ENCODE measurements at places on chromosomes 5 and 9. TPM values are rescaled to one million over a fixed set of nuclear protein-coding genes. Genes with fewer than 3 reads are reported as not detected.

Gene CYFIP2
- polyA plus RNA-seq, result 28.5 TPM

Gene IFNA21
- not detected for polyA plus RNA-seq

Gene FAM169A
- 0.25 TPM for polyA plus RNA-seq

DNA sequence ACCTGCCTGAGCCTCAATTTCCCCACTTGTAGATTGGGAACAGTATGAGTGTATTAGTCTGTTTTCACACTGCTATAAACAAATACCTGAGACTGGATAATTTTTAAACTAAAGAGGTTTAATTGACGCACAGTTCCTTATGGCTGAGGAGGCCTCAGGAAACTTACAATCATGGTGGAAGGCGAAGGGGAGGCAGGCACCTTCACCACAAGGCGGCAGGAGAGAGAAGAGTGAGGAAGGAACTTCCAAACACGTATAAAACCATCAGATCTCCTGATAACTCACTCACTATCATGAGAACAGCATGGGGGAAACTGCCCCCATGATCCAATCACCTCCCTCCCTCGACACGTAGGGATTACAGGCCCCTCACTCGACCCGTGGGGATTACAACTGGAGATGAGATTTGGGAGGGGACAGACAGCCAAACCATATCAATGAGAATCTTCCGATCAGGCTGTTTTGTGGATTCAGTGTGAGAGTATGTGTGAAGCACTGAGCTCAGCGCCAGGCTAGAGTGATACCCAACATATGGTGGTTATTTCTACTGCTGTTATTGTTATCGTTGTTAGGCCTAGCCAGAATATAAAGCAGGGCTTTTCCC, 14.6 kb upstream of the LMX1B start:
- no peak overlapping the region for H3K4me3 ChIP-seq
- DNase-seq, result no peak
- no peaks in the 10 kb centered on the region for H3K36me3 ChIP-seq

GRCh38 chr5:95878417-95879323, 56.1 kb upstream of the GLRX start:
- H3K36me3 ChIP-seq, result no peaks in the 10 kb centered on the region
- H3K27ac ChIP-seq, result no peak overlapping the region
- H3K27me3 ChIP-seq, result no peaks in the 10 kb centered on the region

DNA sequence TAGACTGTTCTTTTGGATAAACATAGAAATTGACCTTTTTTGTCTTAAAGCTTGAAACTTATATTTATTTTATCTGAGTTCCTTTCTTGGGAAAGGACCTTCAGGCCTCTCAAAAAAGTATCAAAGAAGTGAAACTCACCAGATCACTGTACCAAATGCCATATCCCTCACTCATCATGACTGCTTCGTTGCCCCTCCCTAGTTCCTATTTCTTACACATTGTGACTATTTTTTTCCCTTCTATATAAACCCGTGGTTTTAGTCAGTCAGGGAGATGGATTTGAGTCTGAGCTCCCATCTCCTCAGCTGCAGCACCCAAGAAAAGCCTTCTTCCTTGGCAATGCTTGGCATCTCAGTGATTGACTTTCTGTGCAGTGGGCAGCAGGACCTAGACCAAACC, 129.4 kb downstream of the LPAR1 start:
- H3K27ac ChIP-seq, result no peak overlapping the region
- no peak for DNase-seq
- H3K36me3 ChIP-seq, result no peaks in the 10 kb centered on the region
- no peaks in the 10 kb centered on the region for H3K27me3 ChIP-seq
- no peak overlapping the region for H3K4me3 ChIP-seq
- H3K4me1 ChIP-seq, result no peaks in the 10 kb centered on the region

DNA sequence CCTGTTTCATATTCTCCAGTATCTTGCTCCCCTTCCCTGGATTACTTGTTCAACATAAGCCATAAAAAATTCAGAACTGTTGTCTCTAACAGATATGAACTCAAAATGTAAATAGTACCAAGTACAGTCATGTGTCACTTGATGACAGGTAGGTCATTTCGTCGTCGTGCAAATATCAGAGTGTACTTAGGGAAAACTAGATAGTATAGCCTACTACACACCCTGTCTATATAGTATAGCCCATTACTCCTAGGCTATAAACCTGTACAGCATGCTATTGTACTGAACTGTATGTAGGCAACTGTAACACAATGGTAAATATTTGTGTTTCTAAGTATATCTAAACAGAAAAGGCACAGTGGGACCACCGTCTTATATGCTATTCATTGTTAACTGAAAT, 39.1 kb downstream of the SMIM15 start:
- H3K4me3 ChIP-seq, result no peak overlapping the region
- H3K4me1 ChIP-seq, result no peaks in the 10 kb centered on the region
- H3K27me3 ChIP-seq, result no peaks in the 10 kb centered on the region
- H3K27ac ChIP-seq, result no peak overlapping the region
- H3K36me3 ChIP-seq, result no peaks in the 10 kb centered on the region

- no peak overlapping the region for H3K4me3 ChIP-seq
- no peak overlapping the region for H3K27ac ChIP-seq
- no peaks in the 10 kb centered on the region for H3K27me3 ChIP-seq
- no peaks in the 10 kb centered on the region for H3K4me1 ChIP-seq
- H3K36me3 ChIP-seq, result no peaks in the 10 kb centered on the region
- no peak for DNase-seq
These were observed 38.4 kb downstream of the ZFAND5 start for GRCh38 chr9:72326641-72327040.

- H3K4me3 ChIP-seq, result no peak overlapping the region
- H3K27ac ChIP-seq, result no peak overlapping the region
- no peak for DNase-seq
These were observed 229.7 kb downstream of the MRPS30 start for GRCh38 chr5:45038366-45038987.

GRCh38 chr5:18534119-18534518, 899.9 kb downstream of the TAF11L14 start:
- H3K4me3 ChIP-seq, result no peak overlapping the region
- DNase-seq, result no peak
- H3K4me1 ChIP-seq, result no peaks in the 10 kb centered on the region
- no peaks in the 10 kb centered on the region for H3K27me3 ChIP-seq
- no peaks in the 10 kb centered on the region for H3K36me3 ChIP-seq

- no peak for DNase-seq
- no peak overlapping the region for H3K27ac ChIP-seq
- no peaks in the 10 kb centered on the region for H3K36me3 ChIP-seq
- no peak overlapping the region for H3K4me3 ChIP-seq
- H3K4me1 ChIP-seq, result no peaks in the 10 kb centered on the region
These were observed 531.1 kb downstream of the RASEF start for GRCh38 chr9:82531795-82532194.

DNA sequence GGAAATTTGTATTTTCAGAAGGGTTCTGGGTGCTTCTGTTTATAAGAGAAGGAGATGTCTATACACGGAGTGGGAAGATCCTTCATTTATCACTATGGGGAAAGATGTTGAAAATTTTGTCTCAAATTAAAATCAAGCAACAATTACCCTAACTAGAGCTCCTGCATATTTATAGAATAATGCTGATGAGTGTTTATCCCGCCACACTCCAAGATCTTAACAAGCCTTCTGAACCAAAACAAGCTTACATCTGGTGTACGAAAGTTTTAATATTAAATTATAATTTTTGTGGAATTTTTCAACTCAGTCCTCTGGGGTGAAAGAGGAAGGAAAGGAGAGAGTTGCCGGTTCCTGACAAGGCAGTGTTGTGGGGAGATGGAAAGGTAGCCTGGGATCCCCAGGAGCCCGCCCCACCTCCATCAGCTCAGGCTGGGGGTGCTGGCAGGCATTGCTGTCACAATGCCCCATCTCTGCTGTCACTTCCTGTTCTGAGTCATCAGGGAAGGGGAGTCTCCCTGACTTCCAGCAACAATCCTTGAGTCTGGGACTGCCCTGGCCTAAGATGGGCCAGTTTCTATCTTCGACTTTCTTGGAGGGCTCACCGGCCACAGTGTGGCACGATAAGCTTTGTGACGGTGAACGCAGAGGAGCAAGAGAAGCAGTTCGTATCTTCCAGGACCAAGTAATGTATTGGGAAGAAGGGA, 64.5 kb downstream of the ERAP1 start:
- H3K27me3 ChIP-seq, result no peaks in the 10 kb centered on the region
- no peaks in the 10 kb centered on the region for H3K36me3 ChIP-seq
- peaks cover 72% of the 10 kb centered on the region for H3K4me1 ChIP-seq
- DNase-seq, result peak; percentile 52

- H3K4me1 ChIP-seq, result no peaks in the 10 kb centered on the region
- no peak overlapping the region for H3K27ac ChIP-seq
- H3K4me3 ChIP-seq, result no peak overlapping the region
- DNase-seq, result no peak
- no peaks in the 10 kb centered on the region for H3K36me3 ChIP-seq
These were observed 205.6 kb downstream of the DENND1A start for GRCh38 chr9:123724211-123724796.

GRCh38 chr9:88711719-88712118, 176.7 kb downstream of the NXNL2 start:
- H3K4me3 ChIP-seq, result no peak overlapping the region
- no peak overlapping the region for H3K27ac ChIP-seq
- no peaks in the 10 kb centered on the region for H3K27me3 ChIP-seq

DNA sequence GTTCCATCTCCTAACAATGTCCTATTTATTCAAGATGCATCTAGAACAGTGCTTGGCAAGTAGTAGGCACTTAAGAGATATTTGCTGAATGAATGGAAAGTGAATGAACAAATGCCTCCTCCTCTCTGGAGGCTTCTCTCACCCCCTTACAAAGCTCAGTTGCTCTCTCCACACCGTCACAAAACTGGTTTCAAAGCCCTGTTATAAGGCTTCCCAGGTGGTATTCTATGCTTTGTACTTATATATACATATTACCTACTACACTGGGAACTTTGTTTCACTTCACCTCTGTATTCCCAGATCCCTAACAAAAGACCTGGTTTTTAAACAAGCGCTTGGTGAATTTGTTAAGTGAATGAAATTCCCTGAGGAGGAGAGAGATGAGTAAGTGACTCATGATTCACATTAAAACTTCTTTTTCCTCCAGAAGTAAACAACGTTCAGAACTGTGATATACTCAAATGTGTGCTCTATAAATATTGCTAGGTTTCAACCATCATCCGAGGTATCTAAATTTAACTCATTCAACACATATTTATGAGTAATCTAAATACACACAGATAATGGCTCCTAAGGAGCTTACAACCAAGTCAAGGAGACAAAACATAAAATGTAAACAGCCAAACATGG, 36.0 kb downstream of the DENND1A start:
- no peaks in the 10 kb centered on the region for H3K27me3 ChIP-seq
- H3K27ac ChIP-seq, result no peak overlapping the region
- no peaks in the 10 kb centered on the region for H3K36me3 ChIP-seq

GRCh38 chr9:133683586-133684120, 47.5 kb downstream of the DBH start:
- peaks cover 44% of the 10 kb centered on the region for H3K4me1 ChIP-seq
- no peaks in the 10 kb centered on the region for H3K36me3 ChIP-seq
- no peak overlapping the region for H3K4me3 ChIP-seq
- H3K27ac ChIP-seq, result peak overlapping the region; percentile 73
- peak; percentile 73 for DNase-seq
- H3K27me3 ChIP-seq, result no peaks in the 10 kb centered on the region

GRCh38 chr5:39164016-39164415, 55.3 kb downstream of the FYB1 start:
- no peaks in the 10 kb centered on the region for H3K4me1 ChIP-seq
- H3K27ac ChIP-seq, result no peak overlapping the region
- no peaks in the 10 kb centered on the region for H3K27me3 ChIP-seq
- no peaks in the 10 kb centered on the region for H3K36me3 ChIP-seq

- H3K36me3 ChIP-seq, result no peaks in the 10 kb centered on the region
- H3K4me3 ChIP-seq, result no peak overlapping the region
- H3K27me3 ChIP-seq, result peaks cover 6% of the 10 kb centered on the region
These were observed 4.4 kb downstream of the ST8SIA4 start for GRCh38 chr5:100898504-100899346.

GRCh38 chr9:35688558-35689541, 875 bp downstream of the TPM2 start:
- H3K4me1 ChIP-seq, result peaks cover 17% of the 10 kb centered on the region
- H3K27ac ChIP-seq, result peak overlapping the region; percentile 100
- peaks cover 9% of the 10 kb centered on the region for H3K36me3 ChIP-seq
- H3K4me3 ChIP-seq, result peak overlapping the region; percentile 65
- H3K27me3 ChIP-seq, result no peaks in the 10 kb centered on the region

GRCh38 chr5:162434281-162434680, 366.7 kb downstream of the GABRG2 start:
- H3K4me1 ChIP-seq, result no peaks in the 10 kb centered on the region
- no peak overlapping the region for H3K27ac ChIP-seq
- no peak for DNase-seq

DNA sequence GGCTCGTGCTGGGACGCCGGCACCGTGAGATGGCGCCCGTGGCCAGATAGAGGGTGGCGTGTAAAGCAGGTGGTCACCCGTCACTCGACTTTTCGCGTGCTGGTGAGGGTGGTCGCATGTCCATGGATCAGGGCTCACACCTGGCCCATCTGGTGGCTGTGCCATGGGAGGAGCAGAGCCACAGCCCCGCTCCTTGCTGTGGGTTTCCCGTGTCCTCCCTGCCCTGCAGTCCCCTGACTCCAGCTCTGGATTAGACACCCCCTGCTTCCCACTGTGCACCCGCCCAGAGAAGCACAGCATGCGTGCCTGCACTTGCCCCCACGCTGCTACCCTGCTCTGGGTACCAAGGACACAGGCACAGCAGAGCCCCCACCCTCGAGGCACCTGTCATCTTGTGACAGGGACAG, 1.8 kb upstream of the TMEM250 start:
- H3K27me3 ChIP-seq, result no peaks in the 10 kb centered on the region
- H3K27ac ChIP-seq, result peak overlapping the region; percentile 97
- H3K36me3 ChIP-seq, result peaks cover 13% of the 10 kb centered on the region

DNA sequence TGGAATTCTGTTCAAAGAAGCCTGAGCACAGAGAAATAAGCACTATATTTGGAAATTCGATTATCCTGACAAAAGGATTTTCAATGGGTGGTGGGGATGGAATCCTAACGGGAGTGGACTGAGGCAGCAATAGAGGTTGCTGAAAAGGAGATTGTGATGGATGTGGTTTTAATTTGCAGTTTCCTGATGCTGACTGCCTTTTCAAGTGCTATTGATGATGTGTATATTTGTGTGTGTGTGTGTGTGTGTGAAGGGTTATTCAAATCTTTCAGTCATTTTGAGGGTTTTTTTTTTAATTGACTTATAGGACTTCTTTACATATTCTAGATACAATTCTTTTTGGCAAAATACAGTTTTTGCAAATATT, 614.5 kb downstream of the HINT1 start:
- H3K27ac ChIP-seq, result no peak overlapping the region
- no peaks in the 10 kb centered on the region for H3K4me1 ChIP-seq
- H3K36me3 ChIP-seq, result no peaks in the 10 kb centered on the region
- no peak for DNase-seq
- no peaks in the 10 kb centered on the region for H3K27me3 ChIP-seq
- no peak overlapping the region for H3K4me3 ChIP-seq

DNA sequence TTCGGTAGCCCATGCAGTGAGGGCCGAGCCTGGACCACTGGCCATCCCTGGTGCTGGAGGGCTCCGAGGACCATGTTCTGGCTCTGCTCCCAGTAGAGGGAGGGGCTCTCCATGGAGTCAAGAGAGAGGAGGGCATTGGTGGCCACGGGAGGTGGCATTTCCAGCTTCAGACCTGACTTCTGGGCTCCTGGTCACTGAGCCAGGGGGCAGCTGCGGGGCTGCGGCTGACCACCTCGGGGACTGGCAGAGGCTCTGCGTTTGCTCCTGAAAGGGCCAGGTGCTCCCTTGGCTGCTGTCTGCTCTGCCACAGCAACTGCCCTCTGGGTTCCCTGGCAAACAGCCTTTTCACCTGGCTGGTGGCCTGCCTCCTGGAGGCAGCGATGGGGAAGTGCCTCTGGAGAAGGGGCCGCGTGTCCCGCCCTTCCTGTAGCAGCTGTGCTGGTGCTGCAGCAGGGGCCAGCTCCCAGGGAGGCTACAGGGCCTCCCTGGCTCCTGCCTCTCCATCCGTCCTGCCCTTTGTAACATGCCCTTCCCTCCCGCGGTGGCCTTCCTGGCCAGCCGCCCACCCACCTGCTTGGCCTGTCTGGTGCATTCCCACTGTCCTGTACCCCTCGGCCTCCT, 144.6 kb downstream of the CACNA1B start:
- peaks cover 5% of the 10 kb centered on the region for H3K4me1 ChIP-seq
- H3K27me3 ChIP-seq, result peaks cover 22% of the 10 kb centered on the region
- H3K27ac ChIP-seq, result no peak overlapping the region
- H3K4me3 ChIP-seq, result no peak overlapping the region

Data from heart right ventricle (tissue), 16 donors.